Aorta (tissue), 5 donors: ENCODE measurements at places on chromosomes 5 and 9. TPM values are rescaled to one million over a fixed set of nuclear protein-coding genes. Genes with fewer than 3 reads are reported as not detected.

- DNase-seq = no peak
Observed at GRCh38 chr9:116337015-116337414, 183.4 kb downstream of the PAPPA start.

GRCh38 chr5:54794135-54794975, 191.0 kb downstream of the ESM1 start:
- no peak for DNase-seq

DNA sequence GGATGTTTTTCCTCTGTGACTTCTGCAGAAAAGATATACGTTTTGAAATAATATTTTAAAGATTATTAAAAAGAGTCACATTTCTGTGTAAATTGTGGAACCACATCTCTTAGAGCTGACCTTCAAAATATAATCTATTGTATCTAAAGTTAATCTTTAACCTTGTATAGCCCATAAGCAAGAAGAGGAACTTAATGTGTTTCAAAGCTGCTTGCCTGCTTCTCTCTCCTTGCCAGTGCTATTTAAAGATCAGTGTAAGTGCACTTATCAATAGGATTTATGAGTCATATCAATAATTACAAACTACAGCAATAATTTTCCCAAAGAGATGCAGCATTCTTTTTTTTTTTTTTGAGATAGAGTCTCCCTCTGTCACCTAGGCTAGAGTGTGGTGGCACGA, 29.4 kb upstream of the GDA start:
- no peak for DNase-seq

GRCh38 chr9:105441616-105442160, 6.1 kb upstream of the FSD1L start:
- no peak for DNase-seq

DNA sequence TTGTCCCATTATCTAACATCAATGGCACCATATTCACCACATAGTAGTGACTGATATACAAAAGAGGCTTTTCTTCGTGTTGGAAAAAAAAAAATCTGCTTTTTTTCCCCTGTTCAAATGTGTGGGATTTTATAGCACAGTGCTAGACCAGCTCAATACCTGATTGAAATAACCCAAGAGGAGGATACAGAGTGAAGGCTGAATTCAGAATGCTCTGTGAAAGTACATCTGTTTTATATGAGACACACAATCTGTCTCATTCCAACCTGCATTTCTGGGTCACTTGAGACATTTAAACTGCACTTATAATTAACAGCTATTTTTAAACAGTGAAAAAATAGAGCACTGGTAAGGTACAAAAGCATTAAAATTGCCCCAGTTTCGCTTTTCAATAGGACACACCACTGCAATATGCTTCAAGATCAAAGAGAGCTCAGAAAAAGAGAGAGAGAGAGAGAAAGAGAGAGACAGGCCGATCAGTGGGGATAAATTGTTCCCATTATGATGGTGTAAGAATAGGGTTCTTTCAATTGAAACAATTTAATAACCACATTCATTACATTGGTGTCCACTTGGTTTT, 179.3 kb downstream of the NR2F1-AS1 start:
- DNase-seq = no peak

GRCh38 chr9:77750284-77750683, 102.2 kb upstream of the GNA14 start:
- no peak for DNase-seq

DNA sequence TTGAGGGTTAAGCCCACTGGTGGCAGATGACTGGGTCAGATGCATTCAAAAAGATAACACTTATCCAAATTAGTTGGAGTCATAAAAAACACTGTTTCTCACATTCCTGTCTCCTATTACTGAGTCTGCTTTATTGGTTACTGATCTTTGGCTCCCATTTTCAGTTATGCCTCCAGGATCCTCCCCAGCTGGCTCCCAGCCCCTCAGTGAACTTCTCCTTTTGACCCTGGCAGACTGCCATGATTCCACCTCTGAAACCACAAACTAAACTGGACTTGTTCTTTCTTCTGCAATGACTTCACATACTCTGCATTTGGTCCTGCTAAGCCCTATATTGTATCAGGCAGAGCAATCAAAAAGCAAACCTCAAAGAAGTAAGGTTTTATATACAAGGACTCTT, 860.8 kb upstream of the DMAC1 start:
- peak; percentile 73 for DNase-seq

DNA sequence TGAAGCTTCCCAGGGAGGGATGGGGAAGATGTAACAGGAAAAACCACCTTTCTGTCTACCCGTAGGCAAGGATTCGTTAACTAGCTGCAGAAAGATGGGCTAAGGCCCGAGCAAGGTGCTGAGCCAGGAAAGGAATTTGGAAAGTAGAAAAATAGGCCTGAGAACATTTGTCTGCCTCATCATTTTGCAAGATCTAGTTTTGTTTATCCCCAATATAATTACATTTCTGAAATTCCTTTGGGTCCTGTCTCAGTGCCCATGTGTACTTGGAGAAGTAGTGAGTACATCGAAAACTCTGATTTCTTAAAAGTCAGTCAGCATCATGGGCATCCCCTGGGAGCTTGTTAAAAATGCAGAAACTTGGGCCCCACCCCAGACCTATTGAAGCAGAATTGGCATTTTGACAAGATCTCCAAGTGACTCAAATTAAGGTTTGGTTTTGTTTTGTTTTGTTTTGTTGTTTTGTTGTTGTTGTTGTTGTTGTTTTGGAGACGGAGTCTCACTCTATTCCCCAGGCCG, 52.1 kb upstream of the CEMIP2 start:
- no peak for DNase-seq

DNA sequence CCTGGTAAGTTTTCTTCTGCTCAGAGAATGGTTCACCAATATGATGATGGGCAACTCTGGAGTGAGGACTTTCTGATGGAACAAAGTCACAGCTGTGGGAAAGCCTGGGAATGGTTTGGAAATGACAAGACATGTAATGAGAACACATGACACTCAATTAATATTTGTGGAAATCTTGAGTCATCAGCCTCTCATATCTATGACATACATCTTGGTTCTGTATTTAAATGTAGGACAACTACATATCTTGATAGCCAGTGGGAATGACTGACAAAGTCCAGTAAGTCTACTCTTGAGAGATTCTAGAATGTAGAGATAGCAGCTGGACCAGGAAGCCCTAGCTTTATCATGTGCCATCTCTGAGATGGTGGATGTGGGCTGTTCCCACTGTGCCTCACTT, 85.5 kb downstream of the PALM2AKAP2 start:
- no peak for DNase-seq

- no peak for DNase-seq
Observed at GRCh38 chr9:37617161-37617560, 24.8 kb upstream of the TOMM5 start.

- no peak for DNase-seq
Observed at GRCh38 chr5:56876327-56876726, 33.1 kb upstream of the SETD9 start.

DNA sequence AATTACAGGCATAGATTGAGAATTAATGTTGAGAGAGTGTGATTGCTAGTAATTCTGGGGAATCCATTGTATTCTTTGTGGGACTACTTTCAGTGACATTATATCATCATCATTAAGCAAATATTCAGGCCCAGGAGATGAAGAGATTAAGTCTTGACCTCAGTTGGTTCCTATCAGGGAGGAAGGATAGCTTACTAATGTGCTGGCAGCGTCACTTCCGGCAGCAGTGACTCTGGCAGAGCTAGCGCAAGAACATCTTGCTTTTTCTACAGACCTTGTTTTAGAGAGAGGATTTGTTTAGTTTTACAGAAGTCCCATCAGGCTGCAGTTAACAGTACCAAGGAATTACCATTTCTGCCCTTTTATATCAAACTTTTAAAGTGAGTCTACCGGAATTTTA, 20.3 kb downstream of the OSTF1 start:
- DNase-seq = peak; percentile 62

GRCh38 chr9:117218951-117219350, 195.9 kb downstream of the ASTN2 start:
- no peak for DNase-seq

GRCh38 chr5:149604321-149604720, 23.0 kb downstream of the ARHGEF37 start:
- no peak for DNase-seq

DNA sequence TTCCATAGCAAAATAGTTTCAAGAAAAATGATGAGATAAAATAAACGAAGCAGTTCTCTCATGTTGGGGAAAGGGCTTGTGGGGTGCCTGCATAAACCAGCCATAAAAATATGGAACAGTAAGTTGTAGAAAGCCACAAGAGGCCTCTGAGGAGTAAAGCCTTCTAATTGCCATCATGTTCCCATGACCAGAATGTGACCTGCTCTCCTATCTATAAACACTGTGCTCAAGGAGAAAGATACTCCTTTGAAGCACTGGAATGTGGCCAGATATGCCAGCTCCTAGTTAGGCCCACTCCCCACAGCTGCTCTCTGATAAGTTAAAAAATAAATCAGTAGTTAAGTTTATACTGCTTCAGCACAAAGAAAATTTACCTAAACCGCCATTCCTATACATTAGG, 65.8 kb downstream of the SETX start:
- no peak for DNase-seq

- no peak for DNase-seq
Observed at GRCh38 chr5:117999939-118000549, 988.3 kb downstream of the DTWD2 start.

DNA sequence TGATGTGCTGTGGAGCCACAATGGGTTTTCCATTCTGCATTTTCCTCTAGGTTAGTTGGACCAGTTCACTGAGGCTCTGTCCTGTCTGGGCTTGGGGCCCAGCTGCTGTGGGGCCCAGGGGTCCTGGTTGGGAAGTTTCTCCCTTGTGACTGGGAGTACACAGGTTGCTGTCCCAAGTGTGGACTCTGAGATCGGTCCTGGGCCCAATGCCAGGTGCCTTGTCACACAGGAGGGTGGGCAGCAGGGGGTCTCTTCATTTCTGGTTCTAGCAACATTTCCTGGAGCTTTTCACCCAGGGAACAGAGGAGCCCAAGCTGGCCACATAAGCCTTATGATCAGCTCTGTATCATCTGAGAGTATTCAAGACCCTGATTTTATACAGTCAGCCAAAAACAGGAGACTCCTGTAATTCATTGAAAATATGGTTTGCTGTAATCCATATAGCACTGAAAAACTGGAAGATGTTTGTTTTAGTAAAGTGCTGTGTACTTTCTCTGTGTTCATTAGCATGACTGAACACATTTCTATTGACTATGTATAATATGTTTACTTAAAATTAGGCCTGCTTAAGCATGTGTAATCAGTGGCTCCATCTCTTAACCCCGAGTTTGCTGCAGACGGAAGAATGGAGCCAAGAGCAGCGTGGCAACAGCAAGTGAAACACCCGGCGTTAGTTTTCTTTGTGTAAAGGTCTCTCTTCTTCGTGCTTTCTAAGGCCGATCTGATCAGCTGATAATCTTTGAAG, 62.5 kb downstream of the MVB12B start:
- DNase-seq = peak; percentile 38

GRCh38 chr5:54081415-54081814, 229.0 kb downstream of the ARL15 start:
- DNase-seq = no peak

GRCh38 chr9:92098638-92099037, 16.6 kb downstream of the SPTLC1 start:
- DNase-seq = no peak

DNA sequence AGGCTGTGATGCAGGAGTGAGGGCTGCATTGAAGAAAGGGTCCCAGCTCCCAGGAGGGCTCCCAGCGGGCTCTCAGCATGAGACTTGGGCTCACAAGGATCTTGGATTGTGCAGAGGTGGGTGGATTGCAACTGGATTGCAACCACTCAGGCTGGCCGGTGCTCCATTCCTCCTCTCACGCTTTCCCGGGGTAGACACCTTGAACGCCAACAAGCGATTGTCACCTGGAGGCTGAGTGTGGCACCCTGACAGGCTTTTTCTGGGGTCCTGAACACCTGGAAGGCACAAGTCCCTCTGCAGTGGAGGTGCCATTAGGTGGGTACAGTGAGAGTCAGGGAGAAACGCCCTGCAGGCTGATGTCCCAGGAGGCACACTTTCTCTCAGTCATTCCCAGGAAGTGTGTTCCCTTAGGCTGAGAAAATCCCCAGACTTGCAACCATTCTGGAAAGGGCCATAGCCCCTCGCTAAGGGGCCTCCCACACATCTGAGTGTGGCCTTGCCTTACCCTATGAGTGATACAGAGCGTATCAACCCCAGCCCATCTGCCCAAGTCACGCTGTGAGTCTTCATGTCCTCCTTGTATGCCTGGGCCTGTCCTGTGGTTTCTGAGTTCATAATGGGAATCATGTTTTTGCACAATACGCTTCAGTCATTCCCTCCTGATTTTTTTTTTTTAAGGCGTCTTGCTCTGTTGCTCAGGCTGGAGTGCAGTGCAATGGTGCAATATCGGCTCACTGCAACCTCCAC, 488.1 kb downstream of the IRX1 start:
- no peak for DNase-seq

- DNase-seq = no peak
Observed at GRCh38 chr9:87534957-87535356, 37.3 kb downstream of the DAPK1 start.

GRCh38 chr9:125758986-125759763, 12.0 kb downstream of the PBX3 start:
- DNase-seq = peak; percentile 60

GRCh38 chr9:34203992-34204635, 25.3 kb downstream of the UBAP1 start:
- no peak for DNase-seq

DNA sequence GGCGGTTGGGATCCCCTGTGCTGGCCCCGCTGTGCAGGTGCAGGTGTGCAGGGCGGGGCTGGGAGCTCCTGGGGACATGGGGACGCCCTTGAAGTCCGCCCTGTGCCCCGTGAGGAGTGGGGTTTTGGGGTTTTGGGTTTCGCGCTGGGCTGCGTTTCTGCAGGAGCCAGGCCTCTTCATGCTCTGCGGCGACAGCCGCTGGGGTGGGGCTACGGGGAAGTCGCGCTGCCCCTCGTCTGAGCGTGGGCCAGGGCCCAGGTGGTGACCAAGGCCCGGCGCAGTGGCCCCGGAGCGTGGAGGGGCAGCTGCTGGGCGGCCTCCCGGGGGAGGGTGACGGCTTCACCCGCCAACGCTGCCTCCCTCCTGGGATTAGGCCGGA, 47.8 kb upstream of the IRX4 start:
- no peak for DNase-seq

The SLC6A18 gene
- total RNA-seq = not detected

The TAF11L5 gene
- not detected for total RNA-seq

The CCDC69 gene
- 51.9 TPM for total RNA-seq

The HSPA9 gene
- 110 TPM for total RNA-seq

The SLC9A3 gene
- 0.93 TPM for total RNA-seq

The TRIM36 gene
- total RNA-seq = 4.4 TPM

The TMEM252 gene
- total RNA-seq = not detected

The C9orf50 gene
- total RNA-seq = 0.30 TPM

The ANP32B gene
- 98.6 TPM for total RNA-seq
